ENCODE measurements at places on chromosomes 13 and 19.

- DNase-seq, result no peak
Measured at GRCh38 chr19:47239152-47239551, 8.2 kb upstream of the BBC3 start.

DNA sequence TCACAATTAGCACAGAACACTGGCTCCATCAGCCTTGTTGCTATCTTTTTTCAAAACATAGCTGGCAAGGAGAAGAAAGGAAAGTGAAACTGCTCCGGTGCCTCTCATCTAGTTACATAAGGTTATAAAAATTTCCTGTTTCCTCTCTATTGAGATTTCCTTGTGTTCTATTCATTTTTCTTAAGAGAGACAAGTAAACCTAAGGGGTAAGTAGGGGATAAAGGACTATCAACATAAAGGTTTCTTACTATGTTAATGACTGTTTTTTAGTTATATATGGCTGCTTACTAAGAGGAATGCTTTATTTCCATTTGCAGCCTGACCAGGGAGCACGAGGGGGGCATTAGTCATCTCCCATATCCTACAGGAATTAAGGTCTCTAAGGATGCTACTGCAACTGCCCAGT, 73.2 kb upstream of the MLNR start:
- no peak for DNase-seq

DNA sequence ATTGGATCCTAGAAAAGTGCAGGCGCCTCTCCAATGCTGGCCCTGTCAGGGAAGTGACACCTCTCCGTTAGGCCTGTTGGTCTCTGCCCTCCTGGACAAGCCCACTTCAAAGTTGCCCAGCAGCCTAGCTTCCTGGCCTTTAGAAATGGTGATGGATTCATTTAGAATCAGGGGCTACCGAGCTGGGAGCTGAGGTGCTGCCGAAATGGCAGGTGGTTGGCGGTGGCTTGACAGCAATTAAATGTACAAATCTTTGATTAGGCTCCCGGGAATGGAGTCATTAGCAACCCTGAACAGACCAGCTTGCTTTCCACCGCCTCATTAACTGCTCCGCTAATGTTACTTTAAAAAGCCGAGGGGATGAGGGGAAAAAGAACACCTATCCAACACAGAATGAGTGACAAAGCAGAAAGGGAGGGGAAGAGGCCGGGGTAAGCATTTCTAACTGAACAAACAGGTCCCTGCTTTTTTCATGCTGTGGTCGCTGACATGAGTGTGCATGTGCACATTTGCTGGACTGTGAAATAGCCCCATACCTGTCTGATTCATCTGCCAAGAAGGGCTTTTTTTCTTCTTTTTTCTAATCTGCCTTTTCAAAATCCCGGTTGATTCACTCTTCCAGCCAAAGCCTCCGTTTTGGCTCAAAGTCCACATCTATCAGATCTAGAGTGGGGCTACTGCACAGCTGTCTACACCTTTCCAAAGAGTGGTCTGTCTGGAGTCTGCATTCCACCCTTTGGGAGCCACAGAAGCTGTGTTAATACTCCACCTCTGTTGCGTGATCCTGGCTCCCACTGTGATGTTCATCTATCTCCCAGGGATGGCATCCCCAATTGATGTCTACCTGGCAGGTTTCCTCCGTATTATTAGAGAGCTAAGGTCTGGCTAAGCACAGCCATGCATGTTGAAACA, 431.9 kb downstream of the COG6 start:
- no peak for DNase-seq

DNA sequence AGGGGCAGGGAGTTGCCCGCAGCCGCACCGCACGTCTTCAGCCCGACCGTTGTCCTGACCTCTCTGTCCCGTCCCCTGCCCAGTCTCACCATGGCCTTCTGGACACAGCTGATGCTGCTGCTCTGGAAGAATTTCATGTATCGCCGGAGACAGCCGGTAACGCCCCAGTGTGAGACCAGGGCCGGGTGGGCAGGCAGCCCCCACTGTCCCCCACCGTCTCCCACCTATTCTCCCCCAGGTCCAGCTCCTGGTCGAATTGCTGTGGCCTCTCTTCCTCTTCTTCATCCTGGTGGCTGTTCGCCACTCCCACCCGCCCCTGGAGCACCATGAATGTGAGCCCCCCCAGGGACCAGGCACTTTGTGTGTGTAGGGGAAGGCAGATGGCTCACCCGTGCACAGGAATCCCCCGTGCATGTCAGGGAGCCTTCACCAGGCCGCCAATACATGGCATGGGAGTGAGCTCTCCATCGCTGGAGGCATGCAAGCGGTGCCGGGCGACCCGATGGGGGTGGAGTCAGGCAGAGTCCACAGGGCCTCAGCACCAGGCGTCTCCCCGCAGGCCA, 1.4 kb downstream of the ABCA7 start:
- no peak for DNase-seq

GRCh38 chr19:33248553-33248953, 22.9 kb upstream of the SLC7A10 start:
- no peak for DNase-seq

- DNase-seq, result no peak
Measured at GRCh38 chr13:29760544-29760943, 89.9 kb downstream of the UBL3 start.

- no peak for DNase-seq
Measured at GRCh38 chr13:94080527-94080926, 399.0 kb downstream of the DCT start.

DNA sequence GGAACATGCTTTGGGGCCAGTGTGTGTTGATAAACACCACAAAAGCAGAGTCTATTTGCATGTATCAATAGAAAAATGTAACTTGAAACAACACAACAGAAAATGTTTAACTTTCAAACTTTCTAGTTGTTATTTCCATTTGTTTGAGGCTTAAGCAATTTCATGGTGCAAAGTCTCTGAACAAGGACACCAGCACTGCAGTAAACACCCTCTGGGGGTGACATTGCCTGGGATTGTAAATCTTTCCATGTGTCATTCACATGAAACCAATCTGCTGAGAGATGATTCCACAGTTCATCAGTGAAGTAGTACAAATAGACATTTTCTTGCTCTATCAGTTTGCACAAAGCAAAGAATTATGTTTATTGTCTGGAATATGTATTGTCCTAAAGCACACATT, 124.5 kb downstream of the ITGBL1 start:
- no peak for DNase-seq

Measured in hippocampal formation (tissue), 2 donors.